Sciatic nerve (tissue), 2 donors: ENCODE measurements at places on chromosomes 11 and 22. TPM values are rescaled to one million over a fixed set of nuclear protein-coding genes. Genes with fewer than 3 reads are reported as not detected.
A peak's percentile ranks its signal among the peaks of the same experiment; 100 is the strongest.

GRCh38 chr11:73116636-73117035, 25.5 kb downstream of the FCHSD2 start:
- no peak for DNase-seq

PAMR1 gene
- 15.6 TPM for total RNA-seq

DNA sequence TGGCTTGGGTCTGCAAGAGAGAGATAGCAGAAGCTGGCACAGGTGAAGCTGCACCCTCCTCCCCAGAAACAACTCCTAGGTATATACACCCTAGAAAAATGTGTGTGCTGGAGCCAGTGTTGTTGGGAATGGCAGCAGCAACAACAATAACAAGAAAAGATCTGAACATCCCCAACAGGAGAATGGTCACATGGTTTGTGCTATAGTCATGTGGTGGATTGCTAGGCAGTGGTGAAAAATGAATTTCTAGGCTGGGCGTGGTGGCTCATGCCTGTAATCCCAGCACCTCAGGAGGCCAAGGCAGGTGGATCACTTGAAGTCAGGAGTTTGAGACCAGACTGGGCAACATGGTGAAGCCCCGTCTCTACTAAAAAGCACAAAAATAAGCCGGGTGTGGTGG, 31.0 kb upstream of the FGF19 start:
- DNase-seq, result no peak

GLB1L3 gene
- not detected for total RNA-seq

GRCh38 chr11:61715867-61716266, 35.7 kb downstream of the DAGLA start:
- no peak for DNase-seq

DNA sequence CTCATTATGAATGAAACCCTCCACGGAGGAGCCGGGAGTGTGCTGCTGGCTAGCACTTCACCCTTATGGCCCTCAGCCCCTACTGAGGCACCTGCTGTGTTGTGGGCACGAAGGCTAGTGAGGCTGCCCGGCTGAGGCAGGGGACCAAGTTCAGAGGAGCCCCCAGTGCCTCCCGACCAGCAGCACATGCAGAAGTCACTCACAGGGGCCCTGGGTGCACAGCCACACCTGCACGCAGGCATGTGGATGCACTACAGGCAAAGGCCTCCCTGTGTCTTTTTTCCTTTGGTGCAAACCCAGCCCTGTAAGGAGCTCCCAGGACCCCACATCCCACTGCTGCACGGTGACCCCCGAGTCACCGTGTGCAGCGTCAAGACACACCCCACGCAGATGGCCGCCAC, 261.5 kb downstream of the BRD1 start:
- DNase-seq, result peak; percentile 28

DNA sequence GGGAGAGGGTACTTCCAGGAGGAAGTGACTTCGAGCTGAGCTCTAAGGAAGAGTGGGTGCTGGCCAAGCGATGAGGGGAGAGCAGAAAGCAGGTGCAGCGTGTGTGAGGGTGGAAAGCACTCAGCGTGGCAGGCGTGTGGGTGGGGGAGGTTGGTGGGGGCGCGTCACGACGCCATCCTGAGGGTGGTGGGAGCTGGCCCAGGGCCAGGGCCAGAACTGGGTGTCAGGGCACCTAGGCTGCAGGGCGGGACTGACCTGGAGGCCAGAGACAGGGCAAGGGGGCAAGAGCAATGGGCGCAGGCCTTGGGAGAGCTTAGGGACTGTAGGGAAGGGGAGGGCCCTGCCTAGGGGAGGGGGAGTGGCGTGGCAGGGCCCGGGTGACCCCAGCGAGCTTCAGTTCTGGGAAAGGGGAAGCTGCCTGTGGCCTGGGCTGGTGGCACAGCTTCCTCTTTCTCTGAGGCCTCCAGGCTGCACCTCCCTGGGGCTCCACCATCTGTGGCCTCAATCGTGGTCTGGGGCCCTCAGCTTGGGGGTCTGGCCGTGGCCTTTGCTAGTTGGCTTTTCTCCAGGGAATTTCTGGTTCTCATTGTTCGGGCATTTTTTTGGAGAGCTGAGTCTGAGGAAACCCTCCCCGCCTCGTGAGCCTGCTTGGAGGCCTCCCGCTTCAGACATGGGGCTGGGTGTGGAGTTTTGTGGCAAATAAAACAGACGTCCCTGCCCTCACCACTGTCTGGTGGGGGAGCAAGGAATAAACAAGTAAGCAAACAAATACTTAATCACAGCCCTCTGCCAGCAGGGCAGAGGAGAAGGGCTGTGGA, 8.9 kb downstream of the RELT start:
- DNase-seq, result peak; percentile 81

TYMP gene
- total RNA-seq, result 44.5 TPM

GRCh38 chr11:58060939-58061672, 30.4 kb downstream of the OR6Q1 start:
- no peak for DNase-seq

- no peak for DNase-seq
Measured at GRCh38 chr11:2964782-2965181, 27.3 kb downstream of the NAP1L4 start.

APOA4 gene
- not detected for total RNA-seq

- DNase-seq, result no peak
Measured at GRCh38 chr22:22487869-22488597, 20.5 kb downstream of the ZNF280B start.
